Mesenteric fat pad (tissue), 1 donor: ENCODE measurements at places on chromosomes 7 and 10.

DNA sequence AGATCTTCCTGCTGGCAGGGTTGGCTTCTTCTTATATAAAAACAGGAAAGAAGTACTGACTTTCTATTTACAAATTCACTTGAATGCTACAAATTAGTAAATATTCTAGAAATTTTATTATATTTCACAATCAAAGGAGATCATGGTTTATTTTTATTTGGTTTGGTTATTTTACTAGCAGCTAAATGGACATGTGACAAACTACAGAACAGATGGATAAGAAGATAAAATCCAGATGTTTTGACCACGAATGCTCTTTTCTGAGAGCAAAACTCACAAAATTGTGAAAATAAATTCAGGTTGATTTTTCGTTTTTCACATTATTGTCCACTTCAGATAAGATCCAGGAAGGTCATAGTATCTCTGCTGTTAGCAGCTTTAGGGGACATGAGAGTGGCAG is 55.4 kb downstream of the CACNA2D1 start:
- DNase-seq = no peak

GRCh38 chr10:17075533-17076359 is 53.9 kb downstream of the CUBN start:
- DNase-seq = no peak

DNA sequence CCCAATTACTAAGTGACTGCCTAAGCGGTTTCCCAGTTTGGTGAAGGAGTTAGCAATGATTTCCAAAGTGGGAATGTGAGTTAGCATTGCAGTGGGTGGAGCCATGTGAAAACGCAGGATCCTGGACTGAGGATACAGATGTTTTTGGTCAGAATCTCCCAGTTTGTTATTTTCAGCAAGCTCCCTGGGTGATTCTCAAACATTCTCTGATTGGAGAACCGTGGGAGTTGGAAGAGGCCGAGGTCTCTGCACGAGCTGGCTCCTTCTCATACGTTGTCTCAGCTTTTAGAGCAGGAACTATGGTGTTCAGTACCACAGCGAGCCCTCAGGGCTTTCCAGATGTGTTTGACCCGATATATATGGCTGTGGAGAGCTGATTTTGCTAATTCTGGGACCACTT is 396.5 kb upstream of the NPVF start:
- DNase-seq = no peak

DNA sequence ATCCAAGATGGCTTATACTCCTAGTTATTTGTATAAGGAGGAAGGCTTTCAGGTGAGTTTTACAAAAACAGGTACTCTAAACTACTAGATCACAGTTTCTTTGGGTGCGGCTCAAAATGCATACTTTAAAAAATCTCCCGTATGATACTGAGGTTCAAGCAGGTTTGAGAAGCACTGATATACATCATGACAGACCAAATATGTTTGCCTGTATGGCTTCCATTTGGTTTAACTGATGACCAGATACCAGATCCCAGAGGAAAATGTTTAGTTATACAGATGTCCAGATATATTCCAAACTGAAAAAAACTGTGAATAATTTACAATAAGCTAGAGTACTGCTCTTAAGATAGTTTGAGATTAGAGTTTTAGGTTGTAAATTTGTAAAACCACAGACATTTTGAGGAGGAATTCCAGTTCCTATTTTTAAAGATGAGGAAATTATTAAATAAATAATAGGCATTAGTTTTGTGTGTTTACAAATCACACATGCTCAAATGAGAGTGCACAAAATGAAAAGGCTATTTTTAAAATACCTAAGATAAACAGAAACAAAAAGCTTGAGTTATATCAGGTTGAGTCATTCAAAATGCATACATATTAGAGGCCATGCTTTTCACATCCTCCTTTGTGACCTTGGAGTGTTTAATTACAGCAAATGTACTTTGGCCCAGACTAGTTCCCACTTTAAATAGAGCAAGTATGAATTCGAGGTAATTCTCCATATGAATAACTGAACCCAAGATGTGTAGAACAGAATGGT is 60.5 kb downstream of the SEMA3C start:
- no peak for DNase-seq

DNA sequence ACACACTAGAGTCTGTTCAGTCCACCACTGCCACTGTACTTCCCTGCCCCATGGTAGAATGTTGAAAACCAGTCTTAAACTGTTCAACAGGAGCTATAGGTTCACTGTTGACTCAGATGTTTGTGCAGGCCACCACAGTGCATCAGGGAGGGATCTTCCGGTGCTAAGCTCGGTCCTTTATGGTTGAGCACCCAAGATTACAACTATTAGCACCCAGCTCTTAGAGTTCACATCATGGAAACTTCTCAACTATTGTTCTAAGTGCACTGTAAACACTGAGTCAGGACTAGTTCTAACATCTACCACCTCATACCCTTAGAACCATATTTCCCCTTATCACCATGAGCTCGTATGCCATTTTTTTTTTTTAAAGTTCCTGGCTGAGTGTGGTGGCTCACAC is 97.1 kb upstream of the MXI1 start:
- DNase-seq = no peak

- no peak for DNase-seq
Measured at GRCh38 chr10:77042706-77043419, 594.7 kb downstream of the KCNMA1 start.

- no peak for DNase-seq
Measured at GRCh38 chr10:78972160-78972946, 96.4 kb upstream of the ZMIZ1 start.

DNA sequence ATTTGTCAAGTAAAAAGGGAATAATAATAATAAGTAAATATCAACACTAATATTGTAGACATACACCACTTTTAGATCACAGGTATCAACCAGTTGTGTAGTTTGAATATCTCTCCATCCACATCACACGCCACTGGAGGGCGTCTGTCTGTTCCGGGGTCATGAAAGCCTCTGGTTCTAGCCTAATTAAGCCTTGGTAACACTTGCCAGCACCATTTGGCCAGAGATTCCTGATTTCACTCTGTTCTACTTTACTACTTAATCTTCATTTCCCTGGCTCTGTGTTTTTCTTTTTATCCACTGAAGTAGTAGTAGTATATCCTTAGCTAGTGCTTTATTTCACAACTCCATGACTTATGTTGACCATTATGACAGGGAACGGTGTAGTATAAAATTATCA is 285.6 kb upstream of the POM121L12 start:
- no peak for DNase-seq

- no peak for DNase-seq
Measured at GRCh38 chr10:24465891-24466818, 257.2 kb downstream of the KIAA1217 start.

- no peak for DNase-seq
Measured at GRCh38 chr7:30046127-30046770, 18.0 kb downstream of the PLEKHA8 start.

DNA sequence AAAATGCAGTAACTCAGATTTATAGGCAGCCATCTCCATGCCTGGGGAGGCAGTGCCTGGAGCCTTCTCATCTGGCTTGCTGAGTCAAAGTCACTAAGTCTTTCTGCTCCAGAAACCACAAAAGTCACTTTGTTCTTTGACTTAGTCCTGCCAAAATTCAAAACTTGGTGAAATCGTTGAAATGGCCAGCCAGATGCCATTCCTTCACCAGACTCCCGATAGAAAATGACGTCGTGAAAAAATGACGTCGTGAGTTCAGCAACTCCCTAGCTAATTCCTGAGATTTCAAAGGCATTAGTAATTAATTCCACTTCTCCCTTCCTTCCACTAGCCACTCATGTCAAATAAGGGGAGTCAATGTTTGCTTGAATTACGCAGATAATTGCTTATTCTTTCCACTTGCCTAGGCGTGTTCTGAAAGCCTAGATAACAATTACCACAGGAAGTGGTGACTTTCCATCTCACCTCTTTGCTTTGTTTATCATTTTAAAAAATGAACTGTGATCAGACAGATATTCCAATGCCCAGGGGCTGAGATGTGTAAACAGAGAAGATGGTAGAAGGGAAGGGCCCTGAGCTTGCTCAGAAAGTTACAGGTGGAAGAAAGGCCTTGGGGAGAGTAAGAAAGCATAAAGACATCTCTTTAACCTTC is 48.5 kb upstream of the OSBPL3 start:
- DNase-seq = no peak

GRCh38 chr7:131774419-131775220 is 218.2 kb upstream of the PODXL start:
- DNase-seq = no peak

GRCh38 chr10:20596065-20596755 is 300.9 kb downstream of the NEBL start:
- DNase-seq = no peak

DNA sequence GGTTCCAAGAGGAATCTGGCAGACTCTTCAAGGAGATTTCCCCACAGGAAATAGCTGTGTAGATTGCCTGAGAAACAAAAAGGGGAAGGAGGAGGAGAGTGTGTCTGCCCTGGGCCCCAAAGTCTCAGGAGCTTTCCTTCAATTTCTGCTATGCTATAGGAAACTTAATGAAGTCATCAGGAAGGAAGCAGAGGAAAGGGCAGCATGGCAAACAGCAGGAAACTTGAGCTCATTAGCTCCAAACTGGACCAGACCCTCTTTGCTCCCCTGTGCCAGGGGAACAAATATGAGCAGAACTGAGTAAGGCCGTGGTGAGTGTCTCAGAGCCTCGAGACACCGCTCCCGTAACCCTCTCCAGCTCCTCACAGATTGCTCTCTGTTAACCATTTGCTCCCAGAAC is 4.8 kb upstream of the KCNIP2 start:
- no peak for DNase-seq
